ENCODE measurements at places on chromosomes 11 and 22. TPM values are rescaled to one million over a fixed set of nuclear protein-coding genes. Genes with fewer than 3 reads are reported as not detected.

Gene RASGRP2
- total RNA-seq = 9.3 TPM

Gene EIF1AD
- 29.9 TPM for total RNA-seq

Gene FBLN1
- 340 TPM for total RNA-seq

Gene IL17RA
- 23.7 TPM for total RNA-seq

Gene INS
- total RNA-seq = not detected

Gene HPX
- total RNA-seq = 1.7 TPM

Gene FOLR1
- not detected for total RNA-seq

Gene SCN3B
- total RNA-seq = 1.6 TPM

Gene P2RY6
- total RNA-seq = 1.0 TPM

Gene OR5T2
- total RNA-seq = not detected

Gene C22orf31
- total RNA-seq = not detected

Data from omental fat pad (tissue), 4 donors.